ENCODE measurements at places on chromosomes 4 and X.

DNA sequence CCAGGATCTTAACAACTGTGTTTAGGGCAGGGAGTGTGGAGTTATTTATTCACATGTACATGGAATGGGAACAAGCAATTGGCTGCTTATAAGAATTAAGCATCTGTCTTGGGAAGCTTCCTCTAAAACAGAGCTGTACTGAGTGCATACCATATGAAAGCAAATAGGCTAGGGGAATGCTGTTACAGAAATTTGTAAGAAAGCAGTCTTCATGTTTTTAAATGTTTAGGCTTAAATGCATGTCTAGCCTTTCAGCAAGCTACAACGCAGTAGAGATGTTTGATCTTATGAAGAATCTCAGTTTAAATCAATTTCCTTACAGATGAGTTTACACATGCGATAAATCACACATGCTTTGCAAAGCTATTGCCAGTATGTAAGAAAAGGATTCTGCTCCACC lies 123.1 kb upstream of the MID1 start:
- no peak for DNase-seq

GRCh38 chr4:2852481-2852921 lies 8.9 kb downstream of the ADD1 start:
- no peak for DNase-seq

DNA sequence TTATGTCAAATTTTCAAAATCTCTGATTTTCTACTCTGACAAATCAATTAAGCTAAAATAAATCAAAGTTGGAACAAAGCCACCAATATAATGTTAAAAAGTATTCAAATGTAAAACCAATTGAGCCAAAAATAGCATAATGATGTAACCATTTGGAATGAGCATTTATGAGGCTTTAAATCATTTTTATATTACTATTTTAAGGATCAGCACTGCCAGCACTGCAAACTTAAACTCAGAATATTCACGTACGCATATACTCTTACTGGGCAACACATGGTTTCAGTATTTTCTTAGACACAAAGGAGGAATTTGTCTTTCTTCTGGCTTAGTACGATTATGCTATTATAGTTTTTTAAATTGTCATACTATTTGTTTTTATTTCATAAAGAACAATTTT lies 52.2 kb downstream of the AFAP1 start:
- DNase-seq, result no peak

DNA sequence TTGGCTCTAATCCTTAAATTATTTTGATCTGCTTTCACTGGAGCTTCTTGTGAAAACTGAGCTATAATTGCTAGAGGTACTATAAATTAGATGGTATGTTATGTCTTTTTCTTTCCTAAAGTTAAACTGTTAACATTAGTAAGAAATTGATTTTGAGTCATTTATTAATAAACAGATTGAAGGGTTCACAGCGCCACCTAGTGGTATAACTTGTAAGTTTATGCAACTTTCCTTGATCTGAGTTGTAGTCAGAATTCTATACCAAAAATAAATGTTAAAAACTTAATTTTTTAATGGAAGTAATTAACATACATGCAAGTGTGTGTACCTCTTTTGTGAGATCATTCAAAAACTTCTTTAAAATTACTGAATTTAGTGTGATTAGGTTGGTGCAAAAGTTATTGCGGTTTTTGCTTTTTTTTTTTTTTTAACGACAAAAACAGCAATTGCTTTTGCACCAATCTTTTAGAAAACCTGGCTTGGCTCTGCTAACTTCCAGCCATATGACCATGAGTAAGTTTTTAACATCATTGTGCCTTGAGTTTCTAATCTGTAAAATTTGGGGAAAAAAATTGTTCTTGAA lies 151.5 kb downstream of the CENPC start:
- peak; percentile 39 for DNase-seq

GRCh38 chr4:8740666-8741395 lies 130.8 kb downstream of the HMX1 start:
- DNase-seq, result no peak

DNA sequence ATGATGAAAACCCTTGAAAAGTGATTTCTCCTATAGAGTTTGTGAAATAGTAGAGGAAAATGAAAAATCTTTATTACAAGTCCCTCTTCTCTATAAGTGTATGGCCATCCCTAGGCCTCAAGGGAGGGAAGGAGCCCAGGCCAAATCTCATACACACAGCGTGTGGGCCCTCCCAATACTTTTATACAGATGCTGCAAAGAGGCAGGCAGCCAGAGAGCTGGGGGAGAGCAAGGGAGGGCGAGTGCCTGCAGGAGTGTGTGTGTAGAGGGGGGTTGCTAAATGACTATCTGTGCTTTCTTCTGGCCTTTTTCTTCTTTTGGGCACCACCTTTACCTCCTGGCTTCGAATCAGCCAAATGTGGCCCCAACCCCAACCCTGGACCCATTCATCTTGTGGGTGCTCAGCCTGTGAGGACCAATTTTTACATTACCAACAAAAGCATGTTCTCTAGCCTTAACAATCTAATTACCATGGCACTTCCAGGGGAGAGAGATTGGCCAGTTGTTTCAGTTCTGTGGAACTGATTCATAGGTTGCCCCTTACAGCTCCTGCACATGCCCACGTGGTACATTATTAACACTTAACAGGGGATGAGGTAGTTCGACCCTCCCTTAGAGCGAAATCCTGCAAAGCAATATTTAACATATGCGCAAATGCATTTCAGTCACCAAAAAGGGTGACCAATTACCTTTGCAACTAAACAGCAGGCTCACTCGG lies 2.0 kb downstream of the GPC3 start:
- no peak for DNase-seq

- DNase-seq, result no peak
These were observed 784.2 kb downstream of the GLUD2 start for GRCh38 chrX:121831601-121832000.

- no peak for DNase-seq
These were observed 15.6 kb downstream of the CHRNA9 start for GRCh38 chr4:40350627-40351227.

DNA sequence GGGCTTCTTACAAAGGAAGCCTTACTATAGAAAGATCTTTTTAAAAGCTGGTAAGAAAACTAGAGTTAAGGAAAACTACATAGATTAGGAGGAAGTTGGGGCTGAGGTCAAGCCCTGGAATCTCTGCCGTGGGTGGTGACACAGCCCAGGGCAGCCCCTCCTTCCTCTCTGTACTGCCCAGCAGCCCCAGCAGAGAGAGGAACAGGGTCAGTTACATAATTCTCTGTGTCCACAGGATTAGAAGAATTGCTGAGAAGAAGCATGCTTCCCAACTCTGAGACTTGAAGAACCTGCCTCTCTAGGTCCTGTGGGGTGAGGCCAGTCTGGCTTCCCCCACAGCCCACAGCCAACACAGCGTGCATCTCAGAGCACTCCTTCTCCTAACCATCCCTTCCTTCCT lies 9.2 kb upstream of the ABLIM2 start:
- no peak for DNase-seq

DNA sequence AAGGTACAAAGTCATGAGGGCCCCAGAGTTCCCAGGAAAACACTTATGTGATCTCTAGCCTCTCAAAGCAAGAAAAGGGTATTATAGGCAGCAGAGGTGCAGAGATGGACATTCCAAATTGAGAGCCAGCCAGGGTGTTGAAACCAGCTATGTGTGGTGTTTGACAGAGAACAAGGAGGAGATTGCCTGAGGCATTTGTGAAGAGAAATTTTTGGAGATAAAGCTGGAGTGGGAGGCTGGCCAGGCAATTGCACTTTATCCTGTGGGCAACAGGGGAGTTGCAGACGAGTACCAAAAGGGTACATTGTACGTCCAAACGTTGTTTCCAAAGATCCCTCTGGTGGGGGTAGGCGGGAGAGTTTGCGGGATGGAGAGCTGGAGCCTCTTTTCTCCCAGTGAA lies 2.5 kb upstream of the GABRE start:
- DNase-seq, result no peak

Data from CD4-positive, alpha-beta T cell treated with Interleukin-10 for 1 hour (primary cell).